ENCODE measurements at places on chromosomes 6 and 20.

GRCh38 chr6:150634176-150634963 lies 34.7 kb downstream of the PLEKHG1 start:
- DNase-seq = no peak

- DNase-seq = no peak
These were observed 46.9 kb upstream of the ARMC2 start for GRCh38 chr6:108801366-108801765.

- DNase-seq = no peak
These were observed 7.5 kb upstream of the BFSP1 start for GRCh38 chr20:17538517-17539170.

GRCh38 chr6:154602296-154602695 lies 91.8 kb upstream of the CNKSR3 start:
- DNase-seq = no peak

DNA sequence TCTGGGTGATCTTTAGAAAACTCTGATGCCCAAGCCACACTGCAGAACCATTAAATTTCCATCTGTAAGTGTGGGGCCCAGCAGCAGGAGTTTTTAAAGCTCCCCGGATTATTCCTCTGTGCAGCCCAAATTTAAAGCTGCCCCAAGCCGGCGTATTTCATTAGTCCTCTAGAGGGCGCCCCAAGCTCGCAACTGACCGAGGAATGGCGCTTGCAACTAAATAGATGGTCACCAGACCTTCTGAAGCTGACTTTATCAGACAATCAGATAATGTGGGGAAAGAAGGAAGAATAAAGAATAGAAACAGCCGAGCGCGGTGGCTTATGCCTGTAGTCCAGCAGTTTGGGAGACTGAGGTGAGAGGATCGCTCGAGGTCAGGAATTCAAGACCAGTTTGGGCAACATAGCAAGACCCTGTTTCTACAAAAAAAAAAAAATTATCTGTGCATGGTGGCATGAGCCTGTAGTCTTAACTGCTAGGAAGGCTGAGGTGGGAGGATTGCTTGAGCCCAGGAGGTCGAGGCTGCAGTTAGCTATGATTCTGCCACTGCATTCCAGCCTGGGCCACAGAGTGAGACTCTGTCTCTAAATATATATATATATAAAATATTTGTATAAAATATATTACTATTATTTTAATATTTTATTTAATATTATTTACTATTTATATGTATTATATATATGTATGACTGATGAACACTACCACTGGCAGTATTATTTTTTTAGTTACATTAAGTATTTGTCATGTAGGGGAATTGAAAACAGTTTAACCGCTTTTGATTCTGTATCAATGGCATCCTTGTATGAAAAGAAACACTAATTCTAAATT lies 56.0 kb downstream of the OTOR start:
- DNase-seq = no peak

DNA sequence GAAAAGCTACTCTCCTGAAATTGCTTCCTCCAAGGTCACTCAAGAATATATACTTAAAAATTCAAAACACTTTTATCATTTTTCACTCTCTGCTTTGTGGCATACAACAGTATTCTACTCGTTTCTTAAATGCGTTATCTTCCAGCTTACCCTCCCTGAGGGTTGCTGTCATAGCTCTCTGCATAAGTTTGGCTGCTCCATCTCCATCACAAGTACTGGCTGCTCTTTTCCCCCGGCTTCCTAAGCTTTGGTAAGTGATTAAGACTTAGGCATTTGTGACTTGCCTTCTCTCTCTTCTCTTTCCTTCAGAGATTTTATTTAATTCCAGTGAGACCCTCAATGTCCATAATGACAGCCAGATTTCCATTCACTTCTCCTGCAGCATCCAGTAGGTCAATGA lies 128.3 kb downstream of the NKAIN2 start:
- no peak for DNase-seq

- DNase-seq = no peak
These were observed 36.0 kb upstream of the GRM4 start for GRCh38 chr6:34181908-34182307.

Measured in coronary artery (tissue), 2 donors.